ENCODE measurements at places on chromosomes 5 and 9. TPM values are rescaled to one million over a fixed set of nuclear protein-coding genes. Genes with fewer than 3 reads are reported as not detected.
A peak's percentile ranks its signal among the peaks of the same experiment; 100 is the strongest.

GRCh38 chr5:9381464-9381863, 164.4 kb downstream of the SEMA5A start:
- no peak overlapping the region for H3K4me3 ChIP-seq
- DNase-seq, result no peak
- H3K4me1 ChIP-seq, result no peaks in the 10 kb centered on the region

DNA sequence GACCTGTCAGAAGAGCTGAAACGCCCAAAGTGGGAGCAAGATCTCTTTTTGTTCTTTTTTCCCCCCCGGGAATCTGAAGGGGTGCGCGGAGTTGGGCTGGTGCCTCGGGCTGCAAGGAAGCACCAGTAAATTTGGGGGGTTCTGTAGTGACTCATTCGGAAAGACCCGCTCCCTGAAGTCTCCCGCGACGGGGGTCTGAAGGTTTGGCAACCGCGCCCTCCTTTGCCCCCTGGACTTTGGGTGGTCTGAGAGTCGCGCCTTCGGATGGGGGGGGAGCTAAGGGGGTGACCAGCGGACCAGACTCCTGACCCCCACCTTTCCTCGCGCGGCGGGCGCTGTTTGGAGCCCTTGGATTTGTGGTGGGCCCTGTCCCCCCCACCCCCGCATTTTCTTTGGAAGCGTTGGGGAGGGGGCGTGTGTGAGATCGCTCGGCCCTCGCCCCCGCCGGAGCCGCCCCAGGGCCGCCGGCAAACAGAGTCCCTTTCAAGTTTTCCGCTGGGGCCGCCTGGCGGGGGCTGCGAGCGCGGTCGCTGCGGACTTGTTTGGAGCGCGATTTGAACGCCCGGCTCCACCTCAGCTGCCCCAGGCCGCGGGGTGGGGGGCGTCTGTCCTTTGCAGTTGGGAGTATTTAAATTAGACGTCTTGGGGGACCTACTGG, 2.0 kb downstream of the CXXC5 start:
- H3K27ac ChIP-seq, result no peak overlapping the region
- H3K36me3 ChIP-seq, result no peaks in the 10 kb centered on the region
- DNase-seq, result no peak
- H3K4me3 ChIP-seq, result peak overlapping the region; percentile 59

Gene FBXL17
- 9.6 TPM for total RNA-seq

GRCh38 chr9:4366591-4367330, 66.9 kb upstream of the GLIS3 start:
- peaks cover 4% of the 10 kb centered on the region for H3K27me3 ChIP-seq
- H3K36me3 ChIP-seq, result no peaks in the 10 kb centered on the region
- H3K4me1 ChIP-seq, result no peaks in the 10 kb centered on the region
- DNase-seq, result peak; percentile 29
- no peak overlapping the region for H3K4me3 ChIP-seq

- no peak for DNase-seq
- H3K27me3 ChIP-seq, result no peaks in the 10 kb centered on the region
- H3K4me3 ChIP-seq, result no peak overlapping the region
- no peaks in the 10 kb centered on the region for H3K4me1 ChIP-seq
These were observed 80.2 kb downstream of the SNCAIP start for GRCh38 chr5:122392224-122392623.

Gene SLC9A3
- 2.2 TPM for total RNA-seq

- no peaks in the 10 kb centered on the region for H3K4me1 ChIP-seq
- no peak for DNase-seq
- peaks cover 21% of the 10 kb centered on the region for H3K36me3 ChIP-seq
- no peaks in the 10 kb centered on the region for H3K27me3 ChIP-seq
- H3K27ac ChIP-seq, result no peak overlapping the region
These were observed 78.9 kb downstream of the AP3B1 start for GRCh38 chr5:78215565-78215964.

Data from activated CD4-positive, alpha-beta T cell treated with anti-CD3 and anti-CD28 coated beads, Interleukin-2, amount 10 ng/mL, durations not matched to agents 7 days and 5 days (primary cell).